ENCODE measurements at places on chromosomes 2 and 18.

DNA sequence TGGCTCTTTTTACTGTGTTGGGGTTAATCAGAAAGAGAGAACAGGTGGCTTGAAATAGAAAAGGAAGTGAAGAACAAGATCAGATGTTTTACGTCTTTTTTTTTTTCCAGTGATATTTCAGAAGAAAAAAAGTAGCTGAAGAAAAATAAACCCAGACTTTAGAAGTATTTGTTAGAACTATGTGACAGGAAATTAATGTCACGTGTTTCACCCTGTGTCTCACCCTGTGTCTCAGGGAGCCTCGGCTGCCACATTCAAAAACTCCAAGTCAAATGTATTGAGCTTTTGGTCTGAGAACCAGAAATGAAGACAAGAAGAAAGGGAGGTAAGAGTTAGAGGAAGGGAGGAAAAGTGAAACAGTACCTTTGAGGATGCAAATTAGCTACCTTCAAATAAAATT is 38.0 kb downstream of the AKAIN1 start:
- DNase-seq: no peak

GRCh38 chr2:151775057-151775740 is 40.9 kb upstream of the NEB start:
- no peak for DNase-seq

GRCh38 chr2:24875272-24875671 is 44.8 kb downstream of the ADCY3 start:
- DNase-seq: no peak

DNA sequence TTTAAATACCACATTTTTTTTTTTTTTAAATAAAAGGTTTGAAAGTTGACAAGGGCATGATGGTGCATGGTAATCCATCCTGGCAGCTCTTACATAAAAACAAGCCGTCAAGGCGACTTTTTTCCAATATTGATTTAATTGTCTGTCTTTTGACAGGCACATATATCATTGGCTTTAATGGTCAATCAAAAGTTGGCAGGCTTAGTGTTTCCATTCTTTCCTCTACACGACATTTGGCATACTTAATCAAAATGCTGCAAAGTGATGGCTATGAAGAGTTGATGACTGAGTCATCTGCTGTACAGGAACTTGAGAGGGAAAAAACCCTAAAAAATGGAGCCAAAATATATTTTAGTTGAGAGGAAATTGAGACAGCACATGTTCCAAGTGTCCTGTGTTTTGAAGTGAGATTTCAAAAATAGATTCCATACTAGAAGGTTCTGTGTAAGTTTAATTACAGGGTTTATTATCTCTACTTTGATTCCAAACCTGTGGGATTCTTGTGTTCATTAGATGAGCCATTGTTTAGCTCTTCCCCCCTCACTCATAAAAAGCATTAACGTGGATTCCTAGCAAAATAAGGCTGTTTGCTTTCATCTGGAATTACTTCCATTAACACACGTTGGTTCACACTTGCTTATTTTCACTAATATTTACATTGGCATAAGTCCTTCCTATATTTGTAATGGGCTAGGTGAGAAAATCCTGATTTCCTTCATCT is 3.2 kb downstream of the TSHZ1 start:
- DNase-seq: peak; percentile 83

GRCh38 chr2:204888222-204888621 is 342.9 kb downstream of the PARD3B start:
- no peak for DNase-seq

DNA sequence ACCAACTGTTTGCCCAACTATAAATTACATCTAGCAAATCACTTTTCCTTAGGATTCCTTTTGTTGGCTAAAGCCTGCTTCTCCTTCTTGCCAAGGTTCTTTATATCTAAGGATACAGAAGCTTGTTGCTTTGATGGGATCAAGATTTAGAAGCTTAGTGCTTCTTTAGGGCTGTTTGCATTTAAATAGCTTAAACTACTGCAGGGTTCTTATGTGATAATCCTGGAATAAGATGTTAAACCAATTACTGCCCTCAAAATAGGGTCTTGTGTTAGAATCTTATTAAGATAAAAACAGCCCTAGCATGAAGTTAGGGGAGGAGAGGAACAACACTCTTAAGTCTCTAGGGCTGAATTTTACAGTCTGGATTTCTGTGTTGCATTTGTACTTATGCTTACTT is 64.2 kb downstream of the KIF5C start:
- no peak for DNase-seq

DNA sequence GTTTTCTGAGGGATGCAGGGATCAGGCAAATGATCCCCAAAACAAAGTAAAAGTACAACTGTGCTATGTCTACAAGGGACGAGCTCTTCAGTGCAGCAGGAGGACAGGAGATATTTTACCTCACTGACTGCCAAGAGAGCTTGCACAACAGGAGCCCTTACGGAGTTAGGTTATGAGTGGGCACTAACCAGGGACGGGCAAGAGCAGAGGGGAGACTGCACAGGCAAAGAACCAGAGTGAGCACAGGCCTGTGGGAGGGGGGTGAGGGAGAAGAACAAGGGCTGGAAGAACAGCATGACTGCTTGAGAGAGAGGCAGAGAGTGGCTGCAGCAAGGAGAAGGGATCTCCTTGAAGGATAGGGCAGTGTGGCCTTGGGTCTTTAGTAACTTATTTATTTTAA is 101.1 kb upstream of the PID1 start:
- DNase-seq: no peak

GRCh38 chr2:31467426-31467825 is 52.9 kb upstream of the XDH start:
- no peak for DNase-seq

DNA sequence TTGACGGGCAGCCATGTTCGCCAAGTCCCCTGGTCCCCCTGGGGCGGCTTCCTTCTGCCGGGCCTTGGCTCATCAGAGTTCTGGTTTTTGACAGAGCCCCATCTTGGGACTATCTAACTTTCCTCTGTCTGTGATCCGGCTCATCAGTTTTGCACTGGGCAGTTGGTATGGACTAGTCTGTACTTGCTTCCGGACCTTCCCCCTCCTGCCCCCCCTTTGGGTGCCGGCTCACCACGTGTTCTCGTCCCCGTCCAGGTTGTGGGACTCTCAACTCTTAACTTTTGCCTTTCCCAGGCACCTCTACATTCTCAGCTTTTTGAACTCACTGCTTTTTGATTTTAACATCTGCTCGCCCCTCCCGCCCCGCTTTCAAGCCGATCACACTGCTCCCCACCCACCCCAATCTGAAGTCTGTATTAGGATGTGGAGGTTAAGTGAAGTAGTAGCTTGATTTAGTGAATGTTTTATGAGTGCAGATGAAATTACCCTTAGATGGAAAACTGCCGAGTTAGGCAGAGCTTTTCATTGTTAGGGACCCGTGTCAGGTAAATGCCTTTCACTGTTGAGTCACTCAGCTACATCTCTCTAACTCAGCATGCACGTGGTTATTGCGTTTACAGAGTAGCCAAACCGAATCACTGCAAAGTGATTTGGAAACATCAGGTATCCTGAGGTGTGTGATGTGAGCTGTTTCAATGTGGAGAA is 874 bp downstream of the WDR43 start:
- peak; percentile 64 for DNase-seq

DNA sequence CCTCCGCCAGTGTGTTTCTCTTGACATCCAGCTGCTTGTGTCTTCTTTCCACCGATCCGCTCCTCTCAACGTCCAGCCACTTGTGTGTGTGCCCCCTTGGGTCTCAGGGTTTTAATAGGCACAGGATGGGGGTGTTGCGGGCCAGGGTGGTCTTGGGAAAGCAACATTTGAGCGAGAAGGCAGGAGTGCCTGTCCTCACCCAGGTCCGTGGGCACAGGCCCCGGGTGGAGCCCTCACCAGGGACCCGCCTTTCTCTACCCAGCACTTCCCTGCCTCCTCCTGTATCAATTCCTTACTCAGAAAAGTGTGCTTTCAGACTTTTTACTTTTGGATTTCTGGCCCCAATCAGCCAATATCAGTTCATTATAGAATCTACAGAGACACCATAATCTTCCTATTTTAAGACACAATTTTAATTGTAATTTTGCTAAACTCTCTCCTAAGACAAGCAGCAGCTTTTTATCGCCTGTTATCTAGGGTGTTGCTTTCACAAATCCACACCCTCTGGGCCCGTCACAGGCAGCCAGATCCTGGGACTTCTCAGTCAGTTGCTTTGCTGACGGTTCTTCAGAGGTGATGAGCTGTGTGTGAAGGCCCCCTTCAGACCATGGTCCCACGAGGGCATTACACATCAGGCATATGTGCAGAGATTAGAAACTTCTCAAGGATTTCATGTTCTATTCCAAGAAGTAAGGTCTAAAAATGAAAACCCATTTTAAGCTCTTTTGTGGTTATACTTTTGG is 96.0 kb upstream of the FHL2 start:
- DNase-seq: no peak

DNA sequence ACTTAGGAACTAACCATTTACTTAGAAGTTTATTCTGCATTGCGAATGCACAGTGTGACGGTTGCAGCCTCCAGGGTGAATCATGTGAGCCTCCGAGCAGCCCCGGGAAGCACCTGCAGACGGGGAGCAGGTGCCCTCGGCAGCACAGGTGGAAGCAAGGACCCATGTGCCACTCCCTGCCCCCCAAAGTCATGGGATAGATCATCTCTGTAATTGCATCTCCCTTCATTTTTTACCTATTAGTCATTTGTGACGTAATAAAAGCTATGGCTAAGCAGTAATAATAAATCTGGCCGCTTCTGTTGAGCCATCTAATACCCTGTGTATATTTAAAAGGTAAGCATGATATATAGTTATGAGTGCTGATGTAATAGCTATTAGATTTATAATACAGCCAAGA is 97.2 kb downstream of the PTGR3 start:
- no peak for DNase-seq

DNA sequence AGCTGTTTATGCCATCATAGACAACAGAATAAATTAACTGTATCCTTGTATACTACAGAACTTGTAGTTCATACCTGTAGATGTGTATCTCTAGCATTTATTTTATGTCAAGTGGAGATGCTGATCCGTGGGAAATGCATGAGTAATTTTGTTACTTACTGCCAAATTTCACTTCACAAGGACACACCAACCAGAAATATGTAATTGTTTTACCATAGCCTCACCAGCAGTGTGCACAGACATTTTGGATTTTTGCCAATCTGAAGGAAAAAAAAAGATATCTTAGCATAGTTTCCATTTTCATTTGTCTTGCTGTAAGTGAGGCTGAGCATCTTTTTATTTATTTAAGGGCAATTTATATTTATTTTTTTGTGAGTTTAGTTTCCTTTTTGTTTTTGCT is 265.1 kb upstream of the OSR1 start:
- peak; percentile 49 for DNase-seq

GRCh38 chr2:197198890-197199289 is 111.7 kb downstream of the ANKRD44 start:
- DNase-seq: peak; percentile 16

GRCh38 chr2:130373808-130374365 is 18.0 kb downstream of the PTPN18 start:
- no peak for DNase-seq

DNA sequence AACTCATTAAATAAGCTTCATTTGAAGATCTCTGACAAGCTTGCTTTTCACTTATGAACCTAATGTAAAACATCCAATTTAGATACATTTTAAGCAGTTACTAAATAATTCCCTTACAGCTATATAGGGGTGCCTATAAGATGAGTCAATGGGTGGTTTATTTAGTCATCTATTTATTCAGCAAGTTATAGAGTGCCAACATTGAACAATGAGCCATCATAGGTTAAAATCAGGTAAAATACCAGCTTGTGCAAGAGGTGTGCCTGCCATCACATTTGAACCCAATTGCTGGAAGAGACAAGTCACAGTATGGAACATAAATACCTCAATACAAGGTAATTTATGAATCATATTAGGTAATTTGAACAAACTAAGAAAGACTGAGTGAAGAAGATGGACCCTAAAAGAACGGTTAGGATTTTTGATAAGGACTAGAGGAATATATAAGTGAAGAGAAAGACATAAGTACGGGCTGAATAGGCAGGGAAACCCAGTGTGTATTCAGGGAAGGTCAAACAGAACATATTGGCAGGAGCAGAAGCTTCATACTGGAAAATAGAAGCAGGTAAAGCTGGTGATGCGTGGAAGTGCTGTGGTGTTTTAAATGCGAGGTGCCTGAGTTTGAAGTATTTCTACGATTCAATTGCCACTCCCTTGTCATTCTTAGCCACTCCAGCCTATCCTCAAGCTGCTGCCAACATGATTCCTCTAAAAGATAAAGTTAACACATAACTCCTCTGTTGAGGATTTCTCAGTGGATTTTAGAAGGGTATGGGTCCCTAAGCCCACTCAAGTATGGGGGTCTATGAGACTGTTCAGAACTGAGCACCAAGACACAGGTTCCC is 18.9 kb upstream of the STAT4 start:
- no peak for DNase-seq

DNA sequence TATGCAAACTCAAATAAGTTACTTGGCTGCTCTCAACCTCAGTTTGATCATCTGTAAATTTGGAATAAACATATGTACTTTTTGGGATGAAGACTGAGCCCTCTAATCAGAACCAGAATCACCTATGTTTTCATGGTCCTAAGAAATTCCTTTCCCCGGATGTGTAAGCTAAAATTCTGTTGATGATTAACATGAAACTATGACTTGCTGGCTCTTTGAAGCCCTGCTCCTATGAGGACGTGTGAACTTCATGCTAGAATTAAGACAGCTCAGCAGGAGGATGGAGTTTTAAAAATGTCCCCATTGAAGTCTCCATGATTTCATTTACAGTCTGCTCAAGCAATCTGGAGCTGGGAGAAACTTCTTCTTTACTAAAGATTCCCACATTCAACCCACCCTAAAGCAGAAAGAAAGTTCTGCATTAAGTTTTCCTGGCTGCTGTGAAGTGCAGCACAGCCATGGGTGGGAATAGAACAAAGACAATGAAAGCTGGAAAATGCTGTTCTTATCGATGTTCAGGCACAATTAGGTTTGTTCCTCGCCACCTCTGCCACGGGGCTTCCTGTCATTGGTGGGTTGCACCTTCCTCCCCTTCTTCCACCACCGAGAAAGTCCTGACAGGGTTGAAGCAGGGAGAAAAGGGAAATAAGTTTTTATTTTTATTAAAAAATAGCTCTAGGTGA is 50.9 kb downstream of the ADCYAP1 start:
- no peak for DNase-seq

DNA sequence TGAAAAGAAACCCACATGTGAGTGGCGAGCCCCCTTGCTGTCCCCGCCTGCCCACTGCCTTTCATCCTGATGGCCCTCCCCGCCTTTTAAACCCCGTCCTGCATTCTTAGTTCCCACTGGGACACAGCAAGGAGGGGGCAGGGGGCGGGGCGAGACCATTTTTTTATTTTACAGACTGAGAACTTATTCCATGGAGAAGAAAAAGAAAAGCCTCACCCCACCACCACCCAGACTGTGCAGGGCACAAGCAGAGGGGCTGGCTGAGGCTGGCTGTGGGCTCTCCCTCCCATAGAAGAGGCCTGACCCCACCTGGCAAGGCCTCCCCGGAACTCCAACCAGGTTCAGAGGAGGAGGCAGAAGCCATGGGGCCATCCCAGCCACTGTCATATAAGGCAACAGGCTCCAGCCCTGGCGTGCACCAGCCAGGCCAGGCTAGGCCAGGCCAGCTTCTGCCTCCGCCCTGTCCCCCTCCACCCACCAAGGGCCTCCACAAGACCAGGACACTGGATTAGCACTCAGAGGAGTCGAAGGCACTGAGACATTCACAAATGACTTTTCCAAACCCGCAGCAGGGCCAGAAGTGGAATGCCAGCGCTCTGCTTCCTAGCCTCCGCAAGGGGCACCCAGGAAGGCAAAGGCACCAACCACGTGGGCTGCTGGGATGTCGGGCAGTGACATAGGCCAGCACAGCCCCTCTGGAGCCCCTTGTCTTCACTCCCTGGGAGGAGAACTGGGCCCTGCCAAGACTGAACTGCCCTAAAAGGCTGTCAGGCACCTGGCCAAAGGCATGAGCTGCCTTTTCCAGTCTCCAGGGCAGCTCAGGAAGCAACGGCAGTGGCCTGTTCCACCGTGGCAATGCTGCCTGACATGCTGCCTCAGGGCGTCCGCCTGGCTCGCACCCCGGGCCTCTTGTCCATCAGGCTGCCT is 37.5 kb upstream of the SEMA4C start:
- peak; percentile 31 for DNase-seq

Measured in dermis blood vessel endothelial cell (primary cell).